ENCODE measurements at places on chromosomes 4 and X.
A peak's percentile ranks its signal among the peaks of the same experiment; 100 is the strongest.

DNA sequence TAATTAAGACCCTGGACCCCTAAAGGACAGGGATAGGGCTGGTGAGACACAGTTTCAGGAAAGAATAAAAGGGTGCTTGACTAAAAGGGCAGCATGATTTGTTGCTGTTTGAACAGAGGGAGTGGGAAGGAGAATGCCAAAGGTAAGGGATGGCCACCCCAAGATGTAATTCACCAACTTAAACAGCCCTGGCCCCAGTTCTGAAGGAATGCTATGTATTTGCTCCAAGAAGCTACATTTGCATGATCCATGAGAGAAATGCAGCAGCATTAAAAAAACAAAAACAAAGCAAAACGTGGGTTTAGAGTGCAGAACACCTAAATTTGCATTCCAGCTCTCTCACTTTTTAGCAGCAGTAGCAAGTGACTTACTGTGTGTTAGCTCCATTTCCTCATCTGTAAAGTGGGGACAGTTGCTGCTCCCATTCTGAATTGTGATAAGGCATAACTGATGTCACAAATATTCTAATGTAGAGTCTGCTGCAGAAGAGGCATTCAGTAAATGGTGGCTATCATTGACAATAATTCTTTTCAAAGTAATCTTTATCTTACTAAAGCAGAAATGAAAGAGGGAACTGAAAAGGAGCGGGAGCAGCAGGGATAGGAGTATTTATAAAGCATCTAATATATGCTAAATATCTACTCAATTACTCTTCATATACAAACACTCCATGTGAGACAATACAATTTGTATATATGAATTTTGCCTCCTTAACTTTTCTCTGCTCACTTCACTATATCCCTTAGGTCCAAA, 115.8 kb downstream of the PPARGC1A start:
- no peak for DNase-seq

DNA sequence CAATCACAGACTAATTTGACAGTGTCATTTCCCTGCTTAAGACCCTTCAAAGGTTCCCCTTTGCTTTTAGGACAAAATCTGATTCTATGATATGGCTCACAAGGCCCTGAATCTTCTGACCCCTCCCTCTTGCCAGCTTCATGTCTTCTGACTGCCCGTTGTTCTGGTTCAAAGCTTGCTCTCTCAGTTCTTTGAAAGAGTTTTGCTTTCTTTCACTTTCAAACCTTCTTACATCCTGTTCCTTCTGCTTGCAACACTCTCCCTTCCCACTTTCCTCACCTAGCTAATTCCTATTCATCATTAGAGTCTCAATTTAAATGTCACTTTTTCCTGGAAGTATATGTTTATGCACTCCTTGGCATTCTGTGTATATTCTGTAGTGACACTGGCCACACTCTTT, 299.2 kb downstream of the IDS start:
- no peak for DNase-seq

DNA sequence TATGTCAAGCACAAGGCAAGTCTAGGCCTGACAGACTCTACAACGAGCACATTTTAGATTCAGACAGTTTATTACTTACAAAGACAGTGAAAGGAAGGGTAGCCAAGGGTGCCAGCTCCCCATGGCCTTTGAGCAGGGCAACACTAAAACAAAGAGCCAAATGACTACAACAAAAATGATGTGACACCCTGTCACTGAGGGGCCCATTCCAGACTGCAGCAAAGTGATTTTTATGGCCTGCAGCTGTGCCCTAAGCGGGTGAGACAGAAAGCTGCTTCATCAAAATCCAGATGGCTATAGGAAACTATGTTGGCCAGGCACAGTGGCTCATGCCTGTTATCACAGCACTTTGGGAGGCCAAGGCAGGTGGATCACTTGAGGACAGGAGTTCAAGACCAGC, 13.4 kb upstream of the RP2 start:
- no peak for DNase-seq

DNA sequence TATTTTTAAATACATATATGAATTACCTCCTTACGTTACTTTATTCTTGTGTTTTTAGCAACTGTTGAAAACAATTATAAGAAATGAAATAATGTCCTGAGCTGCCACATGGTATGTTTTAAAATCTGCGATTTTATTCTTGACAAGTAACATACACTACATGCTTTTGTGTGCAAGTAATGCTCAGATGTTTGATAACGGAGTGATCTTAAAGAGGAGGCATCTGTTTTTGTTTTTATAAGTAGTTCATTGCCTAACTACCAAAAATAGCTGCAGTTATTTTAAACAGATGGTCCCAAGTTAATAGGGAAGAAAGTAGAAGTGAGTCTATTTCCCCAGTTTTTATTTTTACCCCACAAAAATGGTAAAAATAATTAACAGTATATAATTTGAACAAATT, 55.2 kb downstream of the GAB1 start:
- no peak for DNase-seq

GRCh38 chr4:127251423-127251822, 381.3 kb upstream of the INTU start:
- DNase-seq = no peak

DNA sequence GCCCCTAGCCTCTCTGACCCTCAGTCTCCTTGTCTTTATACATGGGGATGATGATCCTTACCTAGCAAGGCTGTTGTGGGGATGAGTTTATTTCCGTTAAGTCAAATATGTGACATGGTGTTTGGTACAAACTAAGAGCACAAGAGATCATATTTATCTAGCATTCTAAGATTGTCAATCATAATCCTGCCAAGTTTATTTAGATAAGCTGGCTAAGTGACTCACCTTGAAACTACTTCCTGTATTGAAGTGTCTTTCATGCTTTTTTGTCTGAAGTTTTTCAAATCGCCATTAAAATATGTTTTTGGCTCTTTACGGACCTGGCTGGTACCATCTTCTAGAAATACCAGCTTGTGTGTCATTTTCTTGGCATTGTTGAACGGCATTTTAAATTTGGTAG, 30.7 kb downstream of the MAP7D3 start:
- no peak for DNase-seq

GRCh38 chr4:37967736-37968135, 7.5 kb downstream of the PTTG2 start:
- DNase-seq = no peak

GRCh38 chr4:32932156-32932555, 2212.0 kb downstream of the PCDH7 start:
- no peak for DNase-seq

GRCh38 chrX:68433155-68433980, at the start of gene OPHN1:
Gene OPHN1 (minus strand): TSS chrX:68433495. CDS start chrX:68433020, 475 bp downstream.
- DNase-seq = peak; percentile 11

DNA sequence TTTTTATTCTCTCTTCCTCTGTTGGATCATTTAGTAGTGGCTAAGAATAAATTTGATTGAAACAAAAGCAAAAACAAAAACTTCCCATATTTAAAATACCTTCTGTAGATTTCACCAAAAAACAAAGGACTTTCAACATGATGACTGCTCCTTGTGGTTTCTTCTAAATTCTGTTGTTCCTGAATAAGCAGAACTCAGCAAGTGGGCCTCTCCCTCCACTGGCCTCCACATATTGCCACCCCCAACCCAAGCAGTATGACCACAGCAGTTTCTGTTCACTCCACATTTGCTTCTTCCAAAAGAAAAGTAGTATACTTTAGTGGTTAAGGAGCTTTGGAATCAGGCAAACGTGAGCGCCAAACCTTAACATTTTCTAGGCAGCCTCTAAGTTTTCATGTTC, 114.7 kb downstream of the COX18 start:
- DNase-seq = no peak

- no peak for DNase-seq
Observed at GRCh38 chrX:41131766-41132165, 46.5 kb downstream of the USP9X start.

- no peak for DNase-seq
Observed at GRCh38 chr4:76984788-76985211, 35.2 kb downstream of the SEPTIN11 start.

DNA sequence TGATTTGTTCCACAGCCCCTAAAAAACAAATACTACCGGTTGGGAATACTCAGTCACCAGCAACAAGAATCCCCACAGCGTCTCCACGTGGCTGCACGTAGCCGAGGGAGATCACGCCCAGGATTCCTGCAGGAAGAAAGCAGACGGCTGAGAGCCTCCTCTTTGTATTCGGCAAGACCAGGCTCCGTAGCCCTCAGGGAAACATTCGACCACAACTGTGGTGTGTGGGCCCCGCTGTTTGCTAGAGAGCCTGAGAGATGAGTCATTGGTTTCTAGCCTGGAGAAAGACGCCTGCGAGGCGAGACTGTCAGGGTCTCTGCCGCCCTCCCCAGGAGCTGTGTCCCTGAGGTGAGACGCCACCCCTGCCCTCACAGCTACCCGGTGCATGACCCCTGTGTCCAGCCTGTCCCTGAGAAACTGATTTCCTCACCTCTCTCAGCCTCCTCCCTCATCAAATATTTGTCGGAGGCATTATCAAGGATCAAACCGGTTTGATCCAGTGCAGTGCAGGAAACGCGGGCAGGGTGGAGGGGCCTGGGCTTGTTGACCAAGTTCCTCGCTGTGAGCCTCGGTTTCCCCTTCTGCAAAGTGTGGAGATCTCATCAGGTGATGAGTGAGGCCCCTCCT, 4.7 kb upstream of the S100P start:
- no peak for DNase-seq

GRCh38 chr4:141530627-141531026, 105.8 kb upstream of the IL15 start:
- DNase-seq = no peak

- no peak for DNase-seq
Observed at GRCh38 chr4:179465131-179465797, 2023.0 kb upstream of the AGA start.

DNA sequence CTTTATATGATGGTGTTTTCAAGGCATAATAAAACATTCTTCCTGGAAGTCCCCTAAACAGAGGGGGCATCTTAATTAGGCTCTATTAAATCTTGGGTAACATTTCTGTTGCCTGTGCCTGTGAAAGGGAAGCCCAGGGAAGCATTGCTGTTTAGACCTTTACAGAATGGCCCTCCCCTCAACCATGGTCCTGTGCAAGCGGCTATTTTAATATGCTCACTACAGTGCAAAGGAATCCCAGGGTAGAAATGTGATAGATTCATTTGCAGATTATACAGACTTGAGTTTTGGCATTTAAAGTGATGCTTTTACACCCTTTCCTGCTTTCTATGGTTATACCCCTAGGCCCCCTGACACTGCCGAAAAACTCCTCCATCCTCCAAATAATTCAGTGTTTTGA, 65.3 kb downstream of the CLCN5 start:
- no peak for DNase-seq

DNA sequence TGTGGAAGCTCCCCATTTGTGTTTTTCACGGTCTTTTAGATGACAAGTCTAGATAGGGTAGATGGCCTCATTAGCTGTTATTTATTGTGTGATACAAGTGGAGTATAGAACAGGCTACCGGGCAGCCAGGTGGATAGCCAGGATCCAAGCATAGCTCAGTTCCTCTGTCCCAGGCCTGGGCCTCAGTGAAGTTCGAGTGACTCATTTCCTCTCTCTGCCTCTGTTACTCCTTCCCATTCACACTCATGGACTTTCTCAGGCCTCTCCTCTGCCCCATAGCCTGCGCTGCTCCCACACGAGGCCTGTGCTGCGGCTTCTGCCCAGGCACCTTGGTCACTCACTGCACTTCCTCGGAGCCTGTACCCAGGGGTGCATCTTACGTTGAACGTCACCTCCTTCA, 54.5 kb downstream of the TENM3 start:
- DNase-seq = no peak

GRCh38 chr4:183766140-183766539, 107.0 kb downstream of the TRAPPC11 start:
- DNase-seq = no peak

GRCh38 chr4:122007016-122007415, 55.2 kb upstream of the TRPC3 start:
- DNase-seq = no peak

- no peak for DNase-seq
Observed at GRCh38 chrX:41828826-41829225, 94.5 kb downstream of the CASK start.

DNA sequence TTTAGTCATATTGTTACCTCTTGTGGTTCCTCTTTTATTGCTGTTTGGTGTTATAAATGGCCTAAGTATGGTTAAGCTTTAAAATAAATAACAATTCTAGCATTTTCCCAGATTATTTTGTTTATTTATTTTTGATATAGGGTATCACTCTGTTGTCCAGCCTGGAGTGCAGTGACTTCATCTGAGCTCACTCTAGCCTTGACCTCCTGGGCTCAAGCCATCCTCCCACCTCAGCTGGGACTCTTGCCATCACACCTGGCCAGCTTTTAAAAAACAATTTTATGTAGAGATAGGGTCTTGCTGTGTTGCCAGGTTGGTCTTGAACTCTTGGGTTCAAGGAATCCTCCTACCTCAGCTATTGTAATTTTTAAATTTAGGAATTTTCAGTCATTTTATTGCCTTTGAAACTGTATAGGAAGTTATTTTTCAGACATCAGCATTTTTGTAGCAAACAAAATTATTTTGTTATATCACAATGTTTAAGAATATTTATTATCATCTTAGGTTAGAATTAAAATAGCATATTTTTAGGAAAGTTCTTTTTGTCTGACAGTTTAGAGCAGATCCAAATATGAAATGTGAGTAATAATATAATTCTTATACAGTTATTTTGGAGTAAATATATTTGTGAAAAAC, 66.3 kb upstream of the RHOH start:
- DNase-seq = no peak

GRCh38 chr4:157141976-157142375, 66.0 kb downstream of the GLRB start:
- no peak for DNase-seq

DNA sequence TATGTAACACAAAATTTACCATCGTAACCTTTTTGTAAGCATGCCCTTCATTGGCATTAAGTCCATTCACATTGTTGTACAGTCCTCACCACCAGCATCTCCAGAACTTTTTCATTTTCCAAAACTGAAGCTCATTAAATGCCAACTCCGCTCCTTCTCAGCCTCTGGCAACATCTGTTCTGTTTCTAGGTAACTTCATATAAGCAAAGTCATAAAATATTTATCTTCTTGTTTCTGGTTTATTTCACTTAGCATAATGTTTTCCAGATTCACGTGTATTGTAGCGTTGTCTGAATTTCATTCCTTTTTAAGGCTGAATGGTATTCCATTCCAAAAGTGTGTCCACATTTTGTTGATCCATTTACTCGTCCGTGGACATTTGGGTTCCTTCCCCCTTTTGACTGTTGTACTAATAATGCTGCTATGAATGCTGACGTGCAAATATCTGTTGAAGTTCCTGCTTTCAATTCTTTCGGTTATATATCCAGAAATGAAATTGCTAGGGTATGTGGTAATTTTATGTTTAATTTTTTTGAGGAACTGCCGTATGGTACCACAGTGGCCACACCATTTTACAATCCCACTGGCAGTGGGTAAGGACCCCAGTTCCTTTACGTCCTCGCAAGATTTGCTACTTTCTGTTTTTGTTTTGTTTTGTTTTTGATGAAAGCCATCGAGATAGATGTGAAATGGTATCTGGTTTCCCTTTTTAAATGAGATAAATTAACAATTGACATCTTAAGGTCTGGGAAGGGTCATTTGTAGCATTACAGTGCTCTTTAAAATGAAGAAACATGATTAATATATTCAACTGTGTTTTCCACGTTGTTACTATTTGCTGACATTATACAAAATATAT, 63.4 kb downstream of the PTTG2 start:
- no peak for DNase-seq

Measured in cerebellar nuclear complex (tissue), 1 donor.